ENCODE measurements at places on chromosomes 3 and 15.

DNA sequence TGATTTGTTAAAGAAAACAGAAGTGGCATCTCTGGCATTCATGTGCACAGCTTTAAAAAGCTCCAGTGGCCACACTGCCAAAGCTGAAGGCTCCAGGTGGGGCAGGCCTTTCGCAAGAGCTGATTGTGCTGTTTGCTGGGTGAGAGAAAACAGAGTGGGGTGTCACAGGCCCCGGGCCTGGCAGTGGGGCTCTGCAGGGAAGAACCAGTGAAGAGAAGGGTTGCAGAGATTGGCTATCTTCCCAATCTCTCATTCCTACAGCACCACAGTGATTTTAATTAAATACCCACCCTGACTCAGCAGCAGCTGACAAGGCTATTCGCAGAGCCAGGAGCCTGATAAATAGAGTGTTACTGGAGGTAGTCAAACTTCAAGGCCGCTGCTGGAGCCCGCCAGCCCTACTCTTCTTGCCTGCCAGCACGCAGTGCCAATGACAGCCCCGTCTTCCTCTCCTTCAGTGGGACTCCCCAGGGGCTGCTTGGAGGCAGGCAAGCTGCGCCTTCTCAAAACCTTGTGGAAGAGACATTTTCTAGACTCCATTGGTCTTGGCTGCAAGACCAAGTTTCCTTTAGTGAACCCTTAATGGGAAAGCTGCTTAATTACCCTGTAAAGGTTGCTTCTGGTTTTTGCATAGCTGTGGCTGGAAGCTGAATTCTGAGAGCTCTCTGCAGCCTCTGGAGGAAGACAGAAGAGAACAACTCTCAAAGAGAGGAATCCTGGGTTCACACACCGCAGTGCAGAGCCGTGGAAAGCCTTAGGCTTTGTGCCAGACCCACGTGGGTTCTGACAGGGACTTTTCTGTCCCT lies 225.8 kb upstream of the SLCO3A1 start:
- DNase-seq: peak; percentile 88

GRCh38 chr3:194888916-194889315 lies 203.2 kb downstream of the FAM43A start:
- DNase-seq: no peak

- DNase-seq: no peak
Measured at GRCh38 chr3:24023197-24023596, 78.1 kb downstream of the NR1D2 start.

DNA sequence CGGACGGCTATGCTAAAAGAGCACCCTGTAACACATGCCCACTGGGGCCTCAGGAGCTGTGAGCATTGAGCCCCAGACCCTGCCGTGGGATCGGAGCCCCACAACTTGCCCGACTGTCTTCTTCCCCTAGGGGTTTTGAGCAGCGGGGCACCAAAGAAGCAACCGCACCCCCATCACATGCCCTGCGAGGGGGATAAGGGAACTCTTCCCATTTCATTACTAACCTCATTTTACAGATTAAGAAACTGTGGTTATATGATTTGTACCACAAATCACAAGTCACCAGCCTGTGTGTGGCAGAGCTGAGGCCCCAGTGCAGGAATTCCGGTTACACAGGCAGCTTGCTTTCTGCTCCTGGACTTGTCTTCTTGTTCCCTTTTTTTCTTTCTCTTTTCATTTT lies 86.2 kb downstream of the CD47 start:
- no peak for DNase-seq

DNA sequence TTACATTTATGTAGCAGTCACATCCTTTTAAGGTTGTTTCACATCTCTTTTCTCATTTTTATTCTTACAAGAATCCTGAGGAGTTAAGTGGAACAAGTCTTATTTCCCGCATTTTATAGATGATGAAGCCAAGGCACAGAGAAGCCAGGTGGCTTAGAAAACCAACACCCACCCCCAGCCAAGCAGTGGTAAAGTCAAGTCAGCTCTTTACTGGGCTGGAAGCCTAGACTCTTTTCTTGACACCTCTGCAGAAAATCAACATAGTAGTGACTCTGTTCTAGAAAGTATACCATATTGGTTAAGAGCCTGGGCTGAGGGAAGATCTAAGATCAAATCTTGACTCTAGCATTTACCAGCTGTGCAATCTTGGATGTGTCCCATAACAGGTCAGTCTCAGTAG lies 195.7 kb downstream of the KCNAB1 start:
- no peak for DNase-seq

DNA sequence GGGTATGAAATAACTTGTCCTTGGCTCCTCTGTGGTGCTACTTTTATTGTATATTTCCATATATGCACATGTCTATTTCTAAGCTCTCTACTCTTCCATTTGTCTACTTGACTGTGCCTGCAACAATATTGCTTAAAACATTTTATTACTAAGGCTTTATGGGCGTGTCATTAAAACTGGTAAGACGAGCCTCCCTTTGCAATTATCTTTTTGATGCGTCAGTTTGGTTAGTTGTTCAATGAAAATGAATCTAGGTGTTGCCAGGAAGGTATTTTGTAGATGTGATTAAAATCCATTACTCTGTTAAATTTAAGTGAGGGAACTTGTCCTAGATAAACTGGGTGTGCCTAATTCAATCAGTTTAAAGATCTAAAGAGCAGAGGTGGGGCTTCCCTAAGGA lies 12.9 kb upstream of the TRA2B start:
- no peak for DNase-seq

- DNase-seq: no peak
Measured at GRCh38 chr15:39132070-39132469, 448.8 kb upstream of the THBS1 start.

DNA sequence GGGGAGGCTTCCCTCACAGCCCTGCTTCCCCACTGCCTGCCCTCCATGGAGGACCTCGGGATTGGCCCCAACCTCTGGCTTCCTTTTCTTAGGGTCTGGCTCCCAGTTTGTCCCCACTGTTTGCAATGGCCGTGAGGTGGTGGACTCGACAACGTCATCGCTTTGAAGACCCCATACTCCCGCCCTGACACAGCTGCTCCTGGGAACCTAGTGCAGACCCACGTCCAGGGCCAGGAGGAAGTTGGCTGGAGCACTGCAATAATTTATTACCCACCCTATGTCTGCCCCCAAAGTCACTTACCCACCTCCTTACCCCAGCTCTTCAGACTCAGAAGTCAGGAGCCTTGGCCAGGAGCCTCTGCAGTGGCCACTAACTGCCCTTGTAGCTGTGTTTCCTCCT lies 11.1 kb downstream of the GRM2 start:
- no peak for DNase-seq

- DNase-seq: peak; percentile 48
Measured at GRCh38 chr15:80404057-80404760, at the start of gene ARNT2. Gene ARNT2, plus strand, starts transcription at chr15:80404382. Its CDS starts 134 bp downstream, at chr15:80404516.

DNA sequence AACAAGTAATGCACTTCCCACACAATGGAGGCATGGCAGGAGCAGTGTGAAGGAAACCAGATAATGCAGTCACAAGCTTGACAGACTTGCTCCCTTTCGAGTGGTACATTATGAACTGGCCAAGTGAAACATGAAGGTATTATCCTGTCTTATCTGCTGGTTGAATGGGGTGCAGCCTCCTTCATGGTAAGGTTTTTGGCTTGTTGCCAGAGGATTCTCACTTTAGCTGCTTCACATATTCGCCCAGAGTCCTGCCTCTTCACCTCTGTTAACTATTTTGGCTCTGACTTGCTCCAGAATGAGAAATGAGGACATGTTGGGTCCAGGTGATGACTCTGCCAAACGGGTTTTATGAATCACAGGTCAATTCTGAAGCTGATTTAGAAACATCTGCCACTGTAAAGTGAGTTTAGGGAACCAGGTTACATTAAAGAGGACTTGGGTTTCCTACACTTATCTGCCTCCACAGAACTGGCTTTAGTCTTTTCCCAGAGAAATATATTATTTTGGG lies 19.5 kb upstream of the CCDC39 start:
- no peak for DNase-seq

GRCh38 chr3:122586098-122586497 lies 8.6 kb downstream of the PARP15 start:
- DNase-seq: no peak

- DNase-seq: no peak
Measured at GRCh38 chr3:25830373-25831280, 40.7 kb downstream of the OXSM start.

DNA sequence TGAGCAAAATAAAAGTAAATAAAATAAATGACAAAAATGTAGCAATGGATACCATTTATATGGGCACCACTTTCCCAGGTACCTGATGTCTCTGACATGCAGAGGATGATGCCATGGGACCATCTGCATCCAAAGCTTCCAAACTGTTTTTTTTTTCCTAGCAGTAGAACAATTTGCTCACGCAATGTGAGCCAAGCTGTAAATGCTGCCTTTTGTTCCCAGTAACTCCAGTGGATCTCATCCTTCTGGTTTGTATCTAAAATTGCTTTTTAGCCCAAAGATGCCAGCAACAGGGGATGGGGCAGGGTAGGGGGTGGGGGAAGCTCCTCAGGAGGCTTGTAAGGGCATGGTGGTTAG lies 32.7 kb downstream of the SLC12A8 start:
- DNase-seq: no peak

DNA sequence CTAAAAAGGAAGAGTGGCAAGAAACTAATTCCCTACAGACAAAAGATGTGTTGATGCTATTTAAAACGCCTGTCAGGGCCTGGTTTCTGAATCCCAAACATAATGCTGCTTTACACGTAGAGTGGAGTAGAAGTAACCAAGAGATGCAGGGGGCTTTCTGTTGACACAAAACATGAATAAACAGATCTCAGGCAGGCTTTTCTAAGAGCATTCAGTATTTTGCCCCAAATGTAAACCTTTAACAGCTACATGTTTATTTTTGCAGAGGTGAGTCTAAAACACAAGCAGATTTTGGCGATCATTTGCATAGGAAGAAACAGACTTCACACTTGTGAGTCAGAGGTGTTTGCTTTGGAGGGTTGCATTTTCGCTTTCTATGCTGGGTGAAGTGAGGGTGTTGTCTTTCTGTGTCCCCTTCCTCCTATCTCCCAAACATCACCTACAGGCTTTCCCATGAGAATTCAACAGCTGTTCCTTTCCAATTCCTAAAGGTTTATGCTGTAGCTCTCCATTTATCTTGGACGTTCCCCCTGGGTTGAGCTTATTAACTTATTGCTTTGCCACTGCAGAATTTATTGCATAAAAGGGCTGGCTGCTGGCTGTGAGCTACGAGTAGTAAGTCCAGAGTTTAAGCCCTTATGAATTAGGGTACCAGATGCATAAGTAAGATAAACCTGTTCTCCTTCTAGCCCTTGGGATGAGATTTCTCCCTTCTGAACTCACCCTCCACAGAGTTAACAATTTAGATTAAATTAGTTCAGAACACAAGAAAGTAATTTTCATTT lies 156.7 kb downstream of the DIPK2A start:
- DNase-seq: no peak

DNA sequence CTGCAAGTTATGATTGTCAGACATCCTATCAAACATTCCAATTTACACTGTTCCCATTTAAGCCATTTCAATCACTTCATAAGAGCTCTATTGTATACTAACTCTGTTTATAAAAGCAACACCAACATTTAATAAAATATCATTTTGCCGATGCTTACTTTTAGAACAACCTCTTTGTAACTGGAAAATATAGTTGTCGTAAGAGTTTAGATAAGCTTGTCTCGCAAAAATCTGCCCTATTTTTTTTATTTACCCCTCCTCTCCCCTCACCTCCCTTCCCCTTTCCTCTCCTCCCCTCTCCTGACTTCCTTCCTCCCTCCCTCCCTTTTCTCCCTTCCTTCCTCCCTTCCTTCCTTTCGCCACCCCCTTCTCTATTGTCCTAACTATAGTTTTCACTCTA lies 105.7 kb upstream of the PEX5L start:
- DNase-seq: no peak

- no peak for DNase-seq
Measured at GRCh38 chr3:125043599-125044151, 12.1 kb downstream of the HEG1 start.

DNA sequence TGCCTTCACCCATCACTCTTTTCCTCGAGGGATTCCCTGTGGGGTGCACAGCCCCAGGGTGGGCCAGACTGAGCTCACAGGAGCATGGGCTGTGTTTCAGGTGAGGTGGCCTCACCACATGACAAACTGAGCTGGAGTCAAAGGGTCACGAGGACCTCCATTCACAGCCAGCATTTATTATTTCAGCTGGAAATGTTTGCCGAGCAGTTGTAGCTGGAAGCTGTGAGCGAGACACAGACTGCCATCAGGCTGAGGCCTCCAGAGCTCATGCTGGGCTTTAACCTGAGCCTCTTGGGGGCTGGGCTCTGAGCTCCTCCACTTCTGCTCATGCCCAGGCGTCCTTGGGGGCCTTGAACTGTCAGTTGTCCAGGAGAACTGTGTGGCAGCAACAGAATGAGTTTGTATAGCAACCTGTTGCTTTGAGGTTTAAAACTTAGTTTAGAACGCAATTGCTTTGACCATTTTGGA lies 57.5 kb downstream of the FLNB start:
- DNase-seq: no peak

- peak; percentile 84 for DNase-seq
Measured at GRCh38 chr3:148319161-148319915, 378.4 kb upstream of the AGTR1 start.

DNA sequence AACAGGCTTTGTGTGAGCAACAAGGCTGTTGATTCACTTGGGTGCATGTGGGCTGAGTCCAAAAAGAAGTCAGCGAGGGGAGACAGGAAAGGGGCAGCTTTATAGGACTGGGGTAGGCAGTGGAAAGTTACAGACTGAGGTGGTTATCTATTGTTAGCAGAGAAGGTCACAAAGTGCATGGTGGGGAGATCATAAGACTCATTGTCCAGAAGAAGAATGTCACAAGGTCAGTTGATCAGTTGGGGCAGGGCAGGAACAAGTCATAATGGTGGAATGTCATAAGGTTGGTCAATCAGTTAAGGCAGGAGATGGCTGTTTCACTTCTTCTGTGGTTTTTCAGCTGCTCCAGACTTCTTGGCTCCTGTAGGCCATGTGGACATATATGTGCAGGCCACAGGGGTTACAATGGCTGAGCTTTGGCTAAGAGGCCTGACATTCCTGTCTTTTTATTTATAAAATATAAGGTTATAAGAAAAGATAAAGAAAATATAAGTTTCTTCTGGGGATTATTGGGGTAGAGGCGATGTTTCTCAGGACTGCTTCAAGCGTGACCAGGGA lies 69.5 kb upstream of the SNTN start:
- no peak for DNase-seq

DNA sequence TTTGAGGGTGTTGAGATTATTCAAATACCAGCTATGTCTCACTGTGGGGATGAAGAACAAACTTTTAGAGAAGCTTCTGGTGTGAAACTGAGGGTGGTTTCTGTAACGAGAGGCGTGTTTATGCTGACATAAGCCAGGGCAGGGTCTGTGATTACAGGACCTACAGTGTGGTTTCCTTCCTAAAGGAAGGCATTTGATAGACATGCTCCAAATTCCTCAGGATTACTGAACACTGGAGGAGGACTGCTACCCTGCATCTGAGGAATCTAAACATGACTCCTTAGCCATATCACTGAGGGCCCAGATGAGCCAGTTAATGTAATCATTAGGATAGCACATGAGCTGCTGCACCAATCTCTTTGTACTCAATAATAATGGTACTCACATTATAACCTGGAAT lies 328.4 kb upstream of the UMPS start:
- DNase-seq: peak; percentile 80

GRCh38 chr3:37249294-37249693 lies 74.9 kb upstream of the LRRFIP2 start:
- no peak for DNase-seq
